Spinal cord (tissue), 10 donors: ENCODE measurements at places on chromosomes 3 and 15. TPM values are rescaled to one million over a fixed set of nuclear protein-coding genes. Genes with fewer than 3 reads are reported as not detected.

DNA sequence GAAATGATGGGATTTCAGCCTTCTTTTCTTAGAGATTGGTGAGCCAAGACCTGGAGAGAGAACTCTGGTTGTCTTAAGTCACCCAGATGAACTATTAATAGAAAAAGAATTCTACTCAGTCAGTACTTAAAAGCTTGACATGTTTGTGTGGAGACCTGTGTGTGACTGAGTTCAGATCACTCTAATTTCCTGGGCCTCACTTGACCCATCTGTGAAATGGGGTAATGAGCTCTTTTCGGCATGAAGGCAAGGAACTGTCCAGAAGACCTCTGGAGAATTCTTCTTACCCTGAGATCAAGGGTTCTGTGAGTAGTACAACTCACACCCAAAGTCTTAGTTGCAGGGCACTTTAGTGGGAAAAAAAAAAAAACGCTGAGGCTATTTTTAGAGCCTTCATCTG, 92.9 kb downstream of the LPP start:
- no peaks in the 10 kb centered on the region for H3K4me1 ChIP-seq
- no peaks in the 10 kb centered on the region for H3K27me3 ChIP-seq
- H3K4me3 ChIP-seq = no peak overlapping the region
- no peak for DNase-seq

GRCh38 chr3:43455233-43455632, 166.6 kb downstream of the ANO10 start:
- no peaks in the 10 kb centered on the region for H3K4me1 ChIP-seq
- H3K4me3 ChIP-seq = no peak overlapping the region
- H3K27me3 ChIP-seq = no peaks in the 10 kb centered on the region
- H3K36me3 ChIP-seq = no peaks in the 10 kb centered on the region
- no peak overlapping the region for H3K27ac ChIP-seq

GRCh38 chr15:72888211-72888610, 104.7 kb upstream of the ADPGK start:
- no peak overlapping the region for H3K4me3 ChIP-seq
- no peaks in the 10 kb centered on the region for H3K4me1 ChIP-seq
- no peak for DNase-seq
- no peaks in the 10 kb centered on the region for H3K27me3 ChIP-seq
- no peak overlapping the region for H3K27ac ChIP-seq
- no peaks in the 10 kb centered on the region for H3K36me3 ChIP-seq

DNA sequence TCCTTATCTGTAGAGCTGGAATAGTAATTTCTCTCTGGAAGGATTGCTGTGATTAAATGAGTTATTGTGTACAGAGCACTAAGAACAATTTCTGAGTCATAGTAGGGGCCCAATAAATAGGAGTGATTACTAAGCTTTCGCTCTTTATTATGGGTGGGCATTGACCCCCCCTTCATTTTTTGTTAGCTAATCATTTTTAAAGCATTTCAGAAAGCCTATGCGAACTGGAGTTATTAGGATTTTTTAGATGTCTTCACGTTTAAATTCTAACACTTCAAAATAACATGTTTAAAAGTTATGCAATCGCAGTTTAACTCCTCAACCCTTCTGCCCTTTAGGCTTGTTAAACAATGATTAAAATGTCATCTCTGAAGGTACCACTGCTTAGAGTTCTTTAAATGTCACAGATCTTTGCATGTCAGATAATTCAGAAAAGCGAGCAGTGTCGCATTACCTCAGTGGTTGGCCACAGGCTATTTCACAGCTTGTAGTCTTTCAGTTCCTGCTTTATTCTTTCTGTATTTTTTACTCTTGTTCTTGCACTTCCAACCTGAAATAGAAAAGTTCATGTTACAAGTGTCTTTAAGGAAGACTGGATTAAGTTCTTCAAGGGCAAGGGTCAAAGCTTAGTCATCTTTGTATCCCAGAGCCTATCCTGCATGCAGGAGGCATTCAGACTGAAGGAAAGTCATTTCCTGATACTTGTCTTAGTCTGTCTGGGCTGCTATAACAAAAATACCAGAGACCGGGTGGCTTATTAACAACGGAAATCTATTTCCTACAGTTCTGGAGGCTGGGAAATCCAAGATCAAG, 102.9 kb downstream of the FNDC3B start:
- no peaks in the 10 kb centered on the region for H3K27me3 ChIP-seq
- H3K4me1 ChIP-seq = peaks cover 4% of the 10 kb centered on the region
- H3K36me3 ChIP-seq = no peaks in the 10 kb centered on the region
- no peak overlapping the region for H3K4me3 ChIP-seq

- H3K36me3 ChIP-seq = peaks cover 22% of the 10 kb centered on the region
- H3K4me1 ChIP-seq = no peaks in the 10 kb centered on the region
- H3K27ac ChIP-seq = no peak overlapping the region
- H3K27me3 ChIP-seq = no peaks in the 10 kb centered on the region
- no peak for DNase-seq
These were observed 22.1 kb downstream of the OSBPL11 start for GRCh38 chr3:125573216-125573615.

- H3K36me3 ChIP-seq = no peaks in the 10 kb centered on the region
- peaks cover 40% of the 10 kb centered on the region for H3K4me1 ChIP-seq
- H3K27ac ChIP-seq = no peak overlapping the region
- no peak for DNase-seq
- H3K4me3 ChIP-seq = no peak overlapping the region
These were observed 27.8 kb downstream of the MAGEF1 start for GRCh38 chr3:184683900-184684560.

DNA sequence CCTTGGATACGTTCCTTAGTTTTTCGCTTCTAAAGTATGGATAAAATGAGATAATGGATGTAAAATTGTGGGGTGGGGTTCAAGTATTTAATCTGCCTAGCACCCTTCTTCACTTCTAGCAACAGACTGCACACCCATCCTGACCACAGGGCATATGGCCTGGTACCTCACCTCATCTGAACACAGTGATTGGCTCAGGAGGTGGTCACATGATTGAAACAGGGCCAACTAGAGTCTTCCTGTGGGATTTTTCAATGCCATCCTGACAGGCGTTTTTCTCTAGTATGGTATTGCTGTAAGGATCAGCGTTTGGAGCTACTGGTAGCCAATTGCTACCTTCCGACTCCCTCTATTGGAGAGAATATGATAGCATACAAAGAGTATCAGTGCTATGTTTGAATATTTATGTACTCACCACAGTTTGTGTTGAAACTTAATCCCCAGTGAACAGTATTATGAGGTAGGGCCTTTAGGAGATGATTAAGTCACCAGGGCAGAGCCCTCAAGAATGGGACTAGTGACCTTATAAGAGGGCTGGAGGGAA, 172.2 kb downstream of the PPM1L start:
- H3K4me3 ChIP-seq = no peak overlapping the region
- H3K27me3 ChIP-seq = no peaks in the 10 kb centered on the region
- no peak overlapping the region for H3K27ac ChIP-seq
- H3K4me1 ChIP-seq = peaks cover 6% of the 10 kb centered on the region
- H3K36me3 ChIP-seq = no peaks in the 10 kb centered on the region

Gene STRIT1
- total RNA-seq = not detected

Gene LRRC31
- 0.50 TPM for total RNA-seq

Gene RNF7
- total RNA-seq = 148 TPM
